NK-92 treated with Interleukin-12 subunit alpha and Interleukin-12 subunit beta, amount 100 ng/mL, for 24 hours (cell line): ENCODE measurements at places on chromosomes 4 and X.

DNA sequence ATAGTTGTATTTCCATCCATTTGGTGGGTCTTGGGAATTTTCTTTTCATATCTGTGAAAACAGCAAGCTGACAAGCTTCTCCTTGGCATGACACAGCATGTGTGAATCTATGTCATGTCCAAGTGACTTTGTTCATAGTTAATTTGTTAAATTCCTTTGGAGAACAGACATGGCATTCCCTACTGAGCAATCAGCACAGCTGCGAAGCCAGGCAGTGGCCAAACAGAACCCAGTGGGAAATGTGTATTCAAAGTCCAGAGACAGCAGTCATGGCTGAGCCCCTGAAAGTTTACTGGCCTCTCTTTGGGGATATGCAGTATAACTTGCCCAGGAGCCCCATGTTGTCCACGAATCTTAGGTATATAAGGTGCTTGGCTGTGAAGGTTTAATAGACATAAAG lies 474.7 kb downstream of the NKX6-1 start:
- DNase-seq: no peak

- DNase-seq: no peak
Observed at GRCh38 chr4:81030981-81031791, 678 bp downstream of the BMP3 start.

DNA sequence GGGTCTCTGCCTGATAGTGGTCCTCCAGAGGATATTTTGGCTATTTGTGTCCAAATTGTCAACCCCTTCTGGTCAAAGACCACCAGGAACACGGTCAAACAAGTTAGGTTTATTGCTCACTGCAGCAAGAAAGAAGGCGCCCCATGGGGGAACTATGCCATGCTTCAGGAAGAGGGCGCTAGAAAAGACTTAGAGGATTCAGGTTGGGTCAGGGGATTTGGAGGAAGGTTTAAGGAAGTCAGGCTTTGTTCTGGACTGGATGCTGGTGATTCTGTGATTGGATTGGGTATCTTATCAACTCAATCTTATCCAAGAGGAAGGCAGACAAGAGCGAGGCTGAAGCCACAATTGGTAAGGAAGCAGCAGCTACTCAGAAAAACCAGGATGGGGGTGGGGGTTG lies 14.3 kb upstream of the ELF4 start:
- no peak for DNase-seq

GRCh38 chr4:11487868-11488544 lies 59.3 kb upstream of the HS3ST1 start:
- no peak for DNase-seq

- DNase-seq: no peak
Observed at GRCh38 chr4:166896254-166896653, 338.0 kb downstream of the SPOCK3 start.

GRCh38 chr4:26930964-26931363 lies 70.3 kb downstream of the STIM2 start:
- no peak for DNase-seq

DNA sequence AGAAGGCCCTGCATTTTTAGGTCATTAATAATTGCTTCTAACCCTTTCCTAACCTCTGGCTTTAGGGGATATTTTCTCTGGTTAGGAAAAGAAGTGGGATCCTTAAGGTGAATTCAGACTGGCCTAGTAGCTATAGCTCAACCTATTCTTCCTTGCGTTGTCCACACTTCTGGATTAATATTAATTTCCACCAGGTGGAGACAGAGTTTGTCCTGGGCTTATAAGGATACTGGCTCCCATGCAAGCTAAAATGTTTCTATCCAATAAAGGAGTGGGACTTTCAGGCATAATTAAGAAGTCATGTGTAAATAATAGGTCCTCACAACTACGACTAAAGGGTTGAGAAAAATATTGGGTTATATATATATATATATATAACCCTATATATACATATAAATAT lies 860.0 kb upstream of the POU3F4 start:
- no peak for DNase-seq

GRCh38 chrX:11151799-11152559 lies 40.8 kb downstream of the HCCS start:
- DNase-seq: no peak

DNA sequence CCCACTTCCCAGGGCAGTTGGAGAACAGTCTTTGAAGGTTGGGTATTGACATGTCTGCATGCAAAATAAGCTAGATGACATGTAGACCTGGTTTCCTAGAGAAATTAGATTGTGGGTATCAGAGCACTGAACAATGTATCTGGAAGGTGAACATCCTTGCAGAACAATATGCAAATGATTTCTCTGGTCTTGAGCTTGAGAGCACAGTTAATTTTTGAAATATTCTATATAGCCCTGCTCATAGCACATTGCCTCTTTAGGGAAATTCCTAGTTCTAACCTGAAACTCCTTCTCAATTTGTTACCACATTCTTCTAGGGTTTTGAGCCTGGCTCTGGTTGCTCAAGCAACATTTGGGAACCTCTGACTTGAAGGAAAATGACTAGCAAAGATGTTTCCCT lies 41.6 kb upstream of the LAS1L start:
- no peak for DNase-seq
